Bone marrow (tissue), 2 donors: ENCODE measurements at places on chromosomes 7 and 10.

- no peak for DNase-seq
Observed at GRCh38 chr7:49937608-49938007, 155.4 kb downstream of the ZPBP start.

- no peak for DNase-seq
Observed at GRCh38 chr10:44673245-44673983, 237.7 kb upstream of the TMEM72 start.

GRCh38 chr7:68694656-68695055 is 903.6 kb upstream of the AUTS2 start:
- no peak for DNase-seq

DNA sequence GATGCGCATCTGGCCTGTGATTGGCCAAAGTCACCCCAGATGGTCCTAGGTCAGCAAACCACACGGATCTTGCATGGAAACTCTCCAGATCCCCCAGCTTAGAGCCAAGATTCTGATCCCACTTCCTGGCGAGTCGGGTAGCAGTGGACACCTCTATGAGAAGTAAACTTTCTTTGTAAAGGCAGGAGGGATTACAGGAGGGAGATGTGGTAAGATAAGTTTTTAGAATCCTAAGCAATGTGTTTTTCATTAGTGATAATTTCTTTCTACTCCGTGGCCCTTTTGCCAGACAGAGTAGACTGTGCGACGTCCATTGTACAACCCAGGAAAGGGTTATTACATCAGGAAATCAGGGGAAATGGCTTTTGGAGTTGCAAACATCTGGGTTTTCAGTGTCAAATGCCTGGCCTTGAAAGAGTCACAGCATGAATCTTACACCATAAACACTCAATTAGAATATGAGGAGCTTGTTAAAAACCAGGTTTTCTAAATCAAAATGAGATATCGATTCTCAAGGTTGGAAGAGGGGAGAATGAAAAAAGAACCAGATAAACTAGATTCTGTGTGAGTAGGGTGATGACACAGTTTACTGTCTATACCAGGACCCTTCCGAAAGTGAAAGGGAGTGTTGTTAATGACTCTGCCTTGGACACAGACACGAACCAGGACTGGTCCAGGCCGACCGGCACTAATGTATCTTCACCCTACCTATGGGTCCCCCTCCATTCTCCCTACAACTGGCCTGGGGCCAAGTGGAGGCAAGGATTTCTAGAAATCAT is 61.9 kb upstream of the WAC start:
- DNase-seq: no peak

- no peak for DNase-seq
Observed at GRCh38 chr10:88852327-88852726, 683 bp upstream of the ANKRD22 start.

DNA sequence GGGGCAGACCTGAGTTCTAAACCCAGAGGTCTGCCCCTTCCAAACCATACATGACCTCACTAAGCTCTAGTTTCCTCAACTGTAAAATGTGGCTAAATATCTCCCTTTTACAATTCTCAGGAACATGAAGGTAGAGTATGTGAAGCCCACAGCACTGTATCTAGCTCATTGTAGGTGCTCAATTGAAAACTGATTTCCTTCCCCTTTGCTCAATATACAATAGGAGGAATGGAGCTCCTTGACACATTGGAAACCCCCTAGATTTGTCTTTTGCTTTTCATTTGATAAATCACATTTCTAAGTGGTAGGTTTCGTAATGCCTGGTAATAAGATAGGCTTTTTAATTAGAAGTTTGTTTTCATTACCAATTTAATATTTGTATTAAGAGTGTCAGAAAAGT is 153.3 kb downstream of the ARID5B start:
- DNase-seq: no peak

DNA sequence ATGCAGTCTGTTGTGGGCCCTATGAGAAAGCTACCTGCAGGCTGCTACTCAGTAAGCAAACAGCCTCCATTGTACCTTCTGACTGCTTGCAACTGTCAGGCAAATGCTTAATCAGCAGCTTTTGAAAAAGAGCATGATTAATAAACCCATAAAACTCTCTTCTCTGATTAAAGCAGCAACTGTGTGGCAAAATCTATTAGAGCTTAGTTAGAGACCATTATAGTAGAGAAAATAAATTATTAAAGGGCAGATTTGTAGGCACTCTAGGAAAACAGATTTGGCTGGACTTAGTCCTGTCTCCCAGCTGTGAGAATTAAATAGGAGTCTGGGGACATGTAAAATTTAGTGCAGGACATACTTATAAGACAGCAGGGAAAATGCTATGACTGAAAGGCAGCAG is 132.5 kb upstream of the WNT16 start:
- DNase-seq: no peak

GRCh38 chr7:95365151-95365550 is 31.0 kb downstream of the PON3 start:
- no peak for DNase-seq

DNA sequence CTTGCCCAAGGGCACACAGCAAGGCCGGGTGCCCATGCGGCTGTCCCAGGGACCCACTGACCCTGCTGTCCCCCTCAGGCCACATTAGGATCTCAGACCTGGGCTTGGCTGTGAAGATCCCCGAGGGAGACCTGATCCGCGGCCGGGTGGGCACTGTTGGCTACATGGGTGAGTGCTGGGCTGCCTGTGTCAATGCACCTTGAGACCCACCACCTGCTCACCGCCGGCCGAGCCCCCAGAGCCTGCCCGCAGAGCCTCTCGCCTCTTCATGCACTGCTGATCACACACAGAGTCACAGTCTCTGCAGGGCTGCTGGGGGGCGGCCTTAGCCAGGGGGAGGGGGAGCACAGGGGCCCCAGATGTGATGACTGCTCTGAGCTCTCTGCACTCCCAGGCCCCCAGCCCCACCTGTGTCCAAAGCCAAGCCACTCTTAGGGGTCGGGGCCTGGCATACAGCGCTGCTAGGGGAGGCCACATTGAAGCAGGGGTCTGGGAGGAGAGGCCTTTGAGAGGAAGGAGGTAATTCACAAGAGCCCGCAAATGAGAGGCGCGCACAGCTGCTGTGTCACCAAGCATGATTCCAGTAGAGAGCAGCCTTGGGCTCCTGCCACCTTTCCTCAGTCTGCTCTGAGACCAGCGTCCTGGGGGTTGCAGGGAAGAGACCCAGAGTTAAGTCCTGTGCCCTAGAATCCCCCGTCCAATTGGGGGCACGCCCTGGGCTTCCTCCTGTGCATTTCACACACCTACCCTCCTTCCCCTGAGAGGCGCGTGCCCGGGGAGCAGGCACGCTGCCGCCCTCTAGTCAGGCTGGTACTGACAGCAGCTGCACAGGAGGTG is 100.4 kb downstream of the RGS10 start:
- DNase-seq: no peak

DNA sequence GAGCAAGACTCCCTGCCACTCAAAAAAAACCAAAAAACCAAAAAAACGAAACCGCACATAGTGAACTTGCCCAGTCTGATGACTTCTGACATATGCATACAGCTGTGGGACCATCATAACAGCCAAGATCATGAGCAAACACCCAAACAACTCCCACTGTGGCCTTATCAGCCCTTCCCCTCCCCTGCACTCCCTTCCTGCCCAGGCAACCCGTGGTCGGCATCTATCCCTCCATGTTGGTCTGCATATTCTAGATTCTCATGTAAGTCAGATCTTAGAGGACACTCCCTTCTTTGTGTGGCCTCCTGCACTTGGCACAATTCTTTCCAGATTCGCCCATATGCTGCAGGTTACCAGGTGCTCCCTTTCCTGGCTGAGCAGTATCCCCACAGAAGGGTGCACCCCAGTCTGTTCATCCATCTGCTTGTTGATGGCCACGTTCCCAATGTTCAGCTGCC is 72.8 kb downstream of the GNA12 start:
- DNase-seq: no peak

DNA sequence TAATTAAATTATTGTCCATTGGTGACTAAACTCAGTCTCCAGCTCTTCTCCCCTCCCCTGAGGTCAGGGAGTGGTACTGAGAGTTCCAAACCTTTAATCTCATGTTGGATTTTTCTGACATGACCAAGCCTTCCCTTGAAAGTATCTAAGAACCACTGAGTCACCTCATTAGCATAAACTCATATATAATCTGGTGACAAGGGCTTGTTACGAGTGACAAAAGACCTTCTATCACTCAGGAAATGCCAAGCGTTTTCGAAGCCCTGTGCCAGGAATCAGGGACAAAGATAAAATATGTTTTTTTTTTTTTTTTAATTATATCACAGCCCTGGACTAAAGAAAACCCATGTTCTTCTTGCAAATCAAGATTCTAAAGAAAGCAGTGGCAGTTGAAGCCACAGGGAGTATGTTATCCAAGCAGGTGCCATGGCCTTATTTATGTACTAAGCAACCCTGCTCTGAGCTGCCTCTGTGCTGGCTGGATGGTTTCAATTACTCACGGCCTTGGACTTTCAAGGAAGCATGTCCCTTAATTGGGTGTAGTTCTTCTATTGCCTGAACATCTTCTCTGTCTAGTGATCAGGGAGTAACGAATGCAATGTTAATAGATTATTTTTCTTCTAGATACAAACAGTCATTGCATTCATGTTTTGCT is 169.0 kb upstream of the PRKCQ start:
- DNase-seq: no peak

DNA sequence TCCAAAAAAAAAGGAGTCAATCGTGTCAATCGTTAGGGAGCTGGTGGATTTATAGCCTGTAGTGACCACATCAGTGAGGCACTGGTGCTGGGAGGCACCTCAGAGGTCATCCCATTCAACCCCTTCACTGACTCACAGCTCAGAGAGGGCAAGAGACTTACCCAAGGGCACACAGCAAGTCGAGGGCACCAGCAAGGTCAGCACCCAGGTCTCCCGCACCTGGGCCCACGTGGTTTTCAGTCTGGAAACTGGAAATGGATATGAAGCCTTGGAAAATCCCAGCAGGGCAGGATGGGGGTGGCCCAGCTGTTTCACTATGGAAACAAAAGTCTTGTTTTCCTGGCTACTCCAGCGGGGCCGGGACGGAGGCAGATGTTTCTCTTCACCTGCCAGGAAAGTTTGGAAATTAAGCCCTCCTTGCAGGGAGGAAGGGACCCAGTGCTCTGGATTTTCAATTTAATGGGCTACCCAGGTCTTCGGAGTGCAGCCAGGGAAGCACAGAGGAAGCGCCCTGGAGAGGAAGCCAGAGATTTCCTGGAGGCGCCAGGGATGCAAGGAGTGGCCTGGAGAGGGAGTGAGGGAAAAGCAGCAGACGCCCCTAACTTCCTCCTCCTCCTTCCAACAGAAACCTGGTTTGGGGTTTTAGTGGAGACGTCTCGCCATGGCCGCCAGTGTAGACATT is 157.2 kb upstream of the TNRC18 start:
- DNase-seq: no peak

DNA sequence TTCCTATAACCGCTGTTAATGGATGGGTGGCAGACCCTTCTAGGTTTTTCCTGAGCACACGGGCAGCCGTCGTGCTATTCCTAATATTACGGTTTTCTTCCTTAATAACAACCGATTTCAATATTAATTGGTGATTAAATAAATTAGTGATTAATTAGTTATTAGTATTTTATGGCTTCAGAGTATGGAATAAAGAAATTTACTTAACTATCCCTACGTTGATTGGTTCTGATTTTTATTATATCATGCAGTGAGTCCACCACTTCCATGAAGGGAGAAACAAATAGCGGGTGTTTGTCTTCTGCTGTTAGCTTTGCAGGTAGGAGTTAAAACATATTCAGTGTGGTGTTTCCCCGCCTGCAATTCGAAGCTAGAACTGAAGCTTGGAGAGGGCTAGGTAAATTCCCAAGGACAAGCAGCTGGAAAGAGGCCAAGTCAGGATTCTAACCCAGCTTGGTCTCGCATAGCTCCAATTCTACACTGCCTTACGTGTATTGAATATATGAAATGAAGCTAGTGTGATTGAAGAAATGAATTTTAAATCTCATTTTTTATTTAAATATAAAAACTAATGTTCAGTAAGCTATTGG is 928 bp upstream of the CSTF2T start:
- DNase-seq: no peak

DNA sequence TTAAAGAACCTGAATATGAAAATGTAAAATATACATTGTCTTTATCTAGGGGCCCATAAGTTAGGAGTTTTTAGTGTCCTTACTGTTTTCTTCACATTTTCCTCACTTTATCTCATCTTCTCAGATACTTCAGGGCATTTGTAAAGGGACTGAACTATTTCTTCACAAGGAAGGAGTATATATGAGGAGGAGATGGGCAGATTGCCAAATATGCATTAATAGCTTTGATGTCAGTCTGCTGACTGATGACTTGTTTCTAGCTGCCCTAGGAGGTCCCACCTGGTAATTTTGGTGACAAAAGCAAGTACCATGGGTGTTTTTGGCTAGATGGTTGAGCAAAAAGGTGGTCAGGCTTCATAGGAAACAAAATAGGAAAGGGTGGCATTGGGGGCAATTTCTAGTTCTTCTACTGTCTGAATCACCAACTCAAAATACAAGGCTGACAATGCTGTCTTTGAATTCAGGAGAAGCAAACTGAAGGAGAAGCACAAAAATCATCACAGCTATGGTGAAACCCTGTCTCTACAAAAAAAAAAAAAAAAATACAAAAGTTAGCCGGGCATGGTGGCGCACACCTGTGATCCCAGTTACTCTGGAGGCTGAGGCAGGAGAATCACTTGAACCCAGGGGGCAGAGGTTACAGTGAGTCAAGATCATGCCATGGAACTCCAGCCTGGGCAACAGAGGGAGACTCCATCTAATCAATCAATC is 10.4 kb upstream of the STRIP2 start:
- DNase-seq: no peak

- no peak for DNase-seq
Observed at GRCh38 chr7:114008696-114009095, 89.9 kb upstream of the PPP1R3A start.

- DNase-seq: no peak
Observed at GRCh38 chr7:117323305-117323850, 520 bp upstream of the WNT2 start.

- no peak for DNase-seq
Observed at GRCh38 chr10:100788002-100788903, 42.9 kb downstream of the PAX2 start.

DNA sequence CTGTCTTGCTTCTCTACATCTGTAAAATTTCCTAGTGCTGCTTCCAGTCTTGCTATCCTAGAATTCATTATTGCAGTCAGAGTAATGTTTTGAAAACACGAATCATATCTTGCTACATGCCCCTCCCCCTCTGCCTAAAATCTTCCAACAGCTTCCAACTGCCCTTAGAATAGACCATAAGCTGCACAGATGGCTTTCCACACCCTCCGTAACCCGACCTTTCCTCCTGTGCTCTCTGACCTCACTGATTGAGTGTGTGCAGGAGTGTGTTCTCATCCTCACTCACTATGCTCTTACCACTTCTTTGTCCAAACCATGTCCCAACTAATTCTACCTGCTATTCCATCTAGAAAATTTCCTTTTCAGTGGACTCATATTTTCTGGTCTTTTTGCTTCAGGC is 121.2 kb upstream of the ANKRD1 start:
- no peak for DNase-seq

GRCh38 chr10:74451127-74451829 is 300.3 kb downstream of the ADK start:
- no peak for DNase-seq

DNA sequence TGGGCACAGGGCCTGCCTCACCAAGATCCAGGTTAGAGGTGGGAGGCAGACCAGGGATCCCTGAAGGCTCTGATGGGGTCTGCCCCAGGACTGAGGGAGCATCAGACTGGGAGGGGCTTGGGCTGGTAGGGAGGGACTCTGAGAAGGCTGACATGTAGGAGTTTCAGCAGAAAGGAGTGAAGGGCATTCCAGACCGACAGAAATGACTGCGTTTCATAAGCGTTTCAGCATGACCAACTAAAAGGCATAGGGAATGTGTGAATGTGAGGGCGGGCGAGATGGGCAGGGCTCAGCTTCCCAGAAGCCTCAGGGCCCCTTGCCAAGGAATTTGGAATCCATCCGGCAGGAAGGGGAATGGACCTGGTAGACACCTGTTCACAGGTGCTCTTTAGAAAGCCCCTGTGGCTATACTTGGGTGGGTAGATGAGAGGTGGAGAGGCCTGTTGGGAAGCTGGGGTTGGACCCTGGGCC is 24.9 kb upstream of the SLC29A3 start:
- no peak for DNase-seq
